CD4-positive, alpha-beta T cell treated with Interleukin-4 for 1 hour (primary cell): ENCODE measurements at places on chromosomes 4 and X.

DNA sequence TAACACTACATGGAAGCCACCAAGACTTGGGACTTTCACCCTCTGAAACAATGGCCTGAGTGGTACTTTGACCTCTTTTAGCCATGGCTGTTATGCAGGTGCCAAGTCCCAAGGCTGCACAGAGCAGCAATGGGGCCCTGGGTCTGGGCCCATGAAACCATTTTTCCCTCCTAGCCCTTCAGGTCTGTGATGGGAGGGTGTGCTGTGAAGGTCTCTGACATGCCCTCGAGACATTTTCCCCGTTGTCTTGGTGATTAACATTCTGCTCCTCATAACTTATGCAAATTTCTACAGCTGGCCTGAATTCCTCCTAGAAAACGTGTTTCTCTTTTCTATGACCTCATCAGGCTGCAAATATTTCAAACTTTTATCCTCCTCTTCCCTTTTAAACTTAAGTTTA is 30.4 kb upstream of the ADGRA3 start:
- no peak for DNase-seq

DNA sequence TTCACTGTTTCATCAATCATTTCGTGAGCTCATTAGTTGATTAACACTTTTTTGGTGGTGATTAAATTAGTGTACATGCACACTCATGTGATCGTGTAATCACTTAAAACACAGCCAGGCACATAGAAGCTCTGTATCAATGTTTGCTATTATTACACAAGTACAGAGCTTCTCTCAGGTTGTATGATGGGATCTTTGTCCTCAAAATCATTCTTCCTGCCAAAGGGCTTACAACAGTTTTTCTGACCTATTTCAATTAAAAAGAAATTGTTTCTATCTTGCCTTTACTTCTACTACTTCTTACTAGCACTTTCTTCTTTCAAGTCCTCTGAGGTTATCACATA is 145.1 kb downstream of the AMELX start:
- DNase-seq: no peak

DNA sequence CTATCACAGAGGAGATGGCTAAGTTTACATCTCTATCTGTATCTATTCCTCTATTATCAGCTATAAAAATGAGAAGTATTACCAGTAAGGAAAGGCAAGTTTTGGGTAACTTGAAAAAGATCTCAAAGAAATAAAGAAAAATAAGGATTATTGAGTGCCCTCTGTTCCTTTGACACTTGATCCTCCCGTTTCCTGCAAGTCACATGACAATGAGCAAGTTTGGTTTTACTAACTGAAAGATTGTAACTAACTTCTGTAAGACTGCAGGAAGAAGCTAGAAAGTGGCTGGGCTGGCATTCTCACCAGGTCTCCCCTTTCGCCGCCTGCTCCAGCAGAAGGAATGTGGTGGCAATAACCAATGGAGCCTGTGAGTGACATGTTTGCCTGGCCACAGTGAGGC is 59.2 kb downstream of the ARHGAP24 start:
- no peak for DNase-seq

DNA sequence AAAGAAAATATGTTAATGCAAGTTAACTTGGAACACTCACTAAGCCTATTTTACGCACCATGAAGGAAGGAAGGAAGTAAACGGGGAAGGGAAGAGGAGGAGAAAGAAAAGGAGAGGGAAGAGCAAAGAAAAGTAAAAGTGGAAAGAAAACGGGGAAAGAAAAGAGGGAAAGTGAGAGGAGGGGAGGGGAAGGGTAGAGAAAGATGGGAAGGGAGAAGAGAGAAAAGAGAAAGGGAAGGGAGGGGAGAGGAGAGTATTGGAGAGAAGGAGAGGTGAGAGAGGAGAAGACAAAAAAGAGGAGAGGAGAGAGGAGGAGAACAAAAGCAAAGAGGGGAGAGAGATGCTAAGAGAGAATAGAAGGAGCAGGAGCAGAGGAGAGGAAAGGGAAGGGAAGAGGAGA is 224.1 kb downstream of the SLITRK2 start:
- no peak for DNase-seq
